ENCODE measurements at places on chromosomes 7 and 10.

DNA sequence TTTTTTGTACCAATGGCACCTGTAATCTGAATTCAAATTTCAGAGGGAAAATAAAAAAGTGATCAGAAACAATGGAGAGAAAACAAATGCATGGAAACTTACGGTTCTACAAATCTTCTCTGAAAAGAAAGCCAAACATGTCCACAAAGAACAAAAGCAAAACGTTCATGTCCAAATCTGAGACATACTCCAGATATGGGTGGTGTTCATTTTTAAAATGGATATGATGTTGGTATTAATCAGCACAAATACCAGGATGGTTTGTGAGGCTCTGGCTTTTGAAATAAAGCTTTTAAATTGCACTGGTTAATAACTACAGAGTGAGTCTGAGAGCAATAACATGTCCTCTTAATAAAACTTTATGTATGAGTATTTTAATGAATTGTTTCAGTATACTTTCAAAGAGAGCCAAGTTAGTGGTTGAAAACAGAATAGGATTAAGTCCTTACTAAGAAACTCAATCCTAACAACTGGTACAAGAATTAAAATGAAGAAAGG, 366.4 kb downstream of the INHBA start:
- DNase-seq: no peak

DNA sequence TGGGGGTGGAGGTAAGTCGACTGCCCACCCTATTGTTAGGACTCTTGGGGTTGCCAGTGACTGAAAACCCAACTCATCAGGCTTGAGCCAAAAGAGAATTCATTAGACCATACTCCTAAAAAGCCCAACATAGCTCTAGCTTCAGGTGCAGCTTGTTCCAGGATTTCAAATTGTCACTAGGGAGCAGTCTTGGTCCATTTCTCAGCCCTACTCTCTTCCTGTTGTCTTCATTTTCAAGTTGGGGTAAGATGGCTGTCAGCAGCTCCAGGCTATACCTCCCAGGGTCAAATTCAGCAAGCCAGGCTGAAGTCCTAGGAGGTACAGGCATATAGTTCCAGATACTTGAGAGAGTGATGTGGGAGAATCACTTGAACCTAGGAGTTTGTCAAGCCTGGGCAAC, 14.9 kb upstream of the COL13A1 start:
- no peak for DNase-seq

- no peak for DNase-seq
Observed at GRCh38 chr7:149007611-149008010, 20.7 kb downstream of the PDIA4 start.

GRCh38 chr10:78875331-78875877, 193.4 kb upstream of the ZMIZ1 start:
- DNase-seq: no peak
